ENCODE measurements at places on chromosomes 12 and 14.

DNA sequence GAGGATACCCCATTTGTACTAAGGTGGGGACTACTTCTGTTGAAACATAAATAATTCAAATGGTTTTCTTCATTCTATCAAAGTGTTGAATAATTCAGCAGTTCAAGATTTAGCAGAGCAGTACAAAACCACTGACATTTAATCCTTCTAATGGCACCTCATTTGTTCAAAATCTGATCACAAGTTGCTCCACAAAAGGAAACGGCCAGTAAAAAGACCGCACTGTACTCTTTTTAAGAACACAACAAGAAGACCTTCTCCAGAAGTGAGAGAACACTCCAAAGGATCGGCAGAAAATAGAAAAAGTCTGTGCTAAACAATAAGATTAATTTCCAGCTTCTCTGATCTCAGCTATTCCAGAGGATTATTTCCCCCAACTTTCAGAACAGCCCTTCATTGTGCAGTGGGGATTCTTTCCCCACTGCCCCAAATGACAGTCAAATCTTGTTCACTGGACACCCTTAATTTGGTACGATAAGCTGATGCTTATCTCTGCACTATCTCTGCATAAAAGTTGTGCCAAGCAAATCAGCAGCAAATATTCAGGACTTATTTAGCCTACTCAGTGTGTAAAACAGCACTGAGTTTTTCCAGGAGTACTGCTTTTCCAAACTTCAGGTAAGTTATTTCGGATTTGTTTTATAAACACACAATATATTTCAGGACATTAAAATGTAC lies 5.2 kb downstream of the MPHOSPH9 start:
- DNase-seq: no peak

- DNase-seq: peak; percentile 70
These were observed 55.5 kb downstream of the ANO2 start for GRCh38 chr12:5889381-5890047.

DNA sequence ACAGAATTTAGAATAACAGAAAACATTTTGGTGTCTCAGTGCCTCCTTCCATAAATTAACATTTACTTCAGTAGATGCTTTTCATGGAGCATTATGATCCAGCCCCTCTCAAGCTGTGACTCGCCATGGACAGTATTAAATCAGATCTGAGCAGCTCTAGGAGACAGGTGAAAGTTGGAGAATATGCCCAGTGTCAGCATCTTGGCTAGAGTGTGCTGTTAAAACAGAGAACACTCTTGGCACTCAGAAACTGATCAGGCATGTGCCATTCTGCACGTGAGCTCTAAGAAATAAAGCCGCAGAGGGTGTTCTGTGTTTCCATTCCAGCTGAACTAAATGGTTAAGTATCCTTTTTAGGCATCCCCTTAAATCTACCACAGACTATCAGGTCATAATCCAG lies 68.0 kb downstream of the DIP2B start:
- DNase-seq: no peak

- DNase-seq: no peak
These were observed 1124.8 kb downstream of the LRFN5 start for GRCh38 chr14:42731480-42731879.
